ENCODE measurements at places on chromosomes 12 and 14.

DNA sequence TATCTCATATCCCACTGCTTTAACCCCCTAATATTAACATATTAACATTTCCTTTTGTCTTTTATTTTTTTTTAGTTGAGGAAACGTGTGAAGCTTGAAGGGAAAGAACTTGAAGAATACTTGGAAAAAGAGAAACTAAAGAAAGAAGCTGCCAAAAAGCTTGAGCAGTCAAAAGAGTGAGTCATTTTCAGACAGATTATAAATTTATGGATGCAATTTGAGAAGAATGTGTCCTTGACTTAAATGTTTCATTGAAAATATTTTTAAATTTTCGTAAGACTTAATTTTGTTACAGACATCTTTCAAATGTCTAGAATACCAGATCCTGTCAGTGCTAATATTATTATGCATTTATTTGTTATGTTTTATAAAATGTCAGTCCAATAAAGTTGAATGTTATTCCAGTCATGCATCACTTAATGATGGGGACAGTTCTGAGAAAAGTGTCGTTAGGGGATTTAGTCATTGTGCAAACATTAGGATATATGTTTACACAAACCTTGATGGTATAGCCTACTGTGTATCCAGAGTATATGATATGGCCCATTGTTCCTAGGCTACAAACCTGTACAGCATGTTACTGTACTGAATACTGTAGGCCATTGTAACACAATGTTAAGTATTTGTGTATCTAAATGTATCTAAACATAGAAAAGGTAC, 32.6 kb downstream of the CPSF2 start:
- no peak for DNase-seq

GRCh38 chr14:75486318-75486717, 36.0 kb upstream of the BATF start:
- DNase-seq, result no peak

- no peak for DNase-seq
Observed at GRCh38 chr14:69395929-69396328, 2.2 kb downstream of the ERH start.

- no peak for DNase-seq
Observed at GRCh38 chr14:86675059-86675458, 1145.1 kb downstream of the FLRT2 start.

DNA sequence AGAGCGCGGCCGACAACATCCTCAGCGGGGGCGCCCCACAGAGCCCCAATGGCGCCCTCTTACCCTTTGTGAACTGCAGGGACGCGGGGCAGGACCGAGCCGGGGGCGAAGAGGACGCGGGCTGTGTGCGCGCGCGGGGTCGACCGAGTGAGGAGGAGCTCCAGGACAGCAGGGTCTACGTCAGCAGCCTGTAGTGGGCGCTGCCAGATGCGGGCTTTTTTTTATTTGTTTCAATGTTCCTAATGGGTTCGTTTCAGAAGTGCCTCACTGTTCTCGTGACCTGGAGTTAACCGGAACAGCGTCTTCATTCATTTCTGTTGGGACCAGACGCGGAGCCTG, 103.8 kb upstream of the FKBP4 start:
- no peak for DNase-seq

Data from GM10248 (cell line).